Esophagus squamous epithelium (tissue), 5 donors: ENCODE measurements at places on chromosomes 6 and 20.

DNA sequence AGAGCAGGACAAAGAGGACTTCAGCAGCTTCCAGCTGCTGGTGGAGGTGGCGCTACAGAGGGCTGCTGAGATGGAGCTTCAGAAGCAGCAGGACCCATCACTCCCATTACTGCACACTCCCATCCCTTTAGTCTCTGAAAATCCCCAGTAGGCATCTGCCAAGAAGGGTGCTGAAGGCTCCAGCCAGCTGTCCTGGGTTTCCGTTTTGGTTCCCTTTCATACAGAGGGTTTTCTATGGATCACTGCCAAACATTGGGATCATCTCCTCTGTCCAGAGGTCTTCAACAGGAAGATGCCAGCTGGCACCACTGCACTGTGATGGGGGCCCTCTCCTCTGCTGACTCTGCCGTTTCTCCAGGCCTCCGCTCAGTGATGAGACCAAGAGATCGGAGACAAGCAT is 14.3 kb upstream of the RAB5IF start:
- no peak for DNase-seq

- no peak for DNase-seq
These were observed 32.1 kb upstream of the COL21A1 start for GRCh38 chr6:56279331-56280080.

DNA sequence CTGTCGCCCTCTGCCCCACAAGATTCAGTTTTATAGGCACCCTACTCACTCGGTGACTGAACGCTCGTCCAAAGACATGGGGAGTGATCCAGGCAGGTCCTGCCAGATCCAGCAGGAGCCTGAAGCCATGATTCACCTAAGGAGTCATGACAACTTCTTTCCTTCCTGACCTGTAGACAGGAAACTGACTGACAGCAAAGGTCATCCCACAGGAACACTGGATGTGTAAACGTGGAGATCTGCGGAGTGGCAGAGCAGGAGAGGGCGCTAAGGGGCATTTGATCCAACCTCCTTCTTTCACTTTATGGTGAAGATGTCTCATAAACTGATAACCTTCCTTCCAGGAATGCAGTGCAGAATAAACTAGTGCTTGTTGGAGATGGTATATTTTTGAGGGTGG is 192.2 kb downstream of the GJA10 start:
- no peak for DNase-seq

GRCh38 chr20:45282700-45283550 is 23.7 kb upstream of the RBPJL start:
- no peak for DNase-seq

- DNase-seq, result no peak
These were observed 62.6 kb downstream of the GINS1 start for GRCh38 chr20:25470045-25470444.

DNA sequence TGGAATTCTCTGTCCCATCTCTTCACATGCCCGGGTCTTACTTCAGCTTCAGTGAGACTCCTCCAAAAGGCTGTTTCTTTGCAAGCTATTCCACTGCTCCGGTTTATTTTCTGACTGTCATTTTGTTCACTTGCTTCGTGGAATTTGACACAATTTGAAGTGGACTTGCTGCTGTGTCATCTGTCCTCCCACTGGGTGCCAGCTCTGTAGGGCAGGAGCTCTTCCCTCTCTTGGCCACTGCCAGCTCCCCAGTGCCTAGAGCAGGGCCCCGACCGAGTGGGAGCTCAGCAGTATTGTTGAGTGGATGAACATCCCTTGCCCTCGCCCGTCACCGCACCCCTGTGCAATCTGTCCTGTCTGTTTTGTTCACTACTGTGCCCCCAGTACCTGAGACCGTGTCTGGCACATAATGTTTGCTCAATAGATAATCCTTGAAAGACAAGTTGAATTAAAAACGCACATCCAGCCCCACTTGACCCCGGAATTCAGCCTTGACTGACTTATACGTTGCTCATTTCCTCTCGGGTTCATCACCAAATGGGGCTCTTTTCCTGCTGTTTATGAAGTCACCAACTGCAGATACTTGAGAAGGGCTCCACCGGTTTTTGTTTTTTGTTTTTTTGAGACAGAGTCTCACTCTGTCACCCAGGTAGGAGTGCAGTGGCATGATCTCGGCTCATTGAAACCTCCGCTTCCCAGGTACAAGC is 170.3 kb upstream of the KCNG1 start:
- no peak for DNase-seq

- no peak for DNase-seq
These were observed 454.7 kb downstream of the TFAP2B start for GRCh38 chr6:51273228-51273961.

- no peak for DNase-seq
These were observed 231.1 kb downstream of the SOX4 start for GRCh38 chr6:21824431-21825177.

DNA sequence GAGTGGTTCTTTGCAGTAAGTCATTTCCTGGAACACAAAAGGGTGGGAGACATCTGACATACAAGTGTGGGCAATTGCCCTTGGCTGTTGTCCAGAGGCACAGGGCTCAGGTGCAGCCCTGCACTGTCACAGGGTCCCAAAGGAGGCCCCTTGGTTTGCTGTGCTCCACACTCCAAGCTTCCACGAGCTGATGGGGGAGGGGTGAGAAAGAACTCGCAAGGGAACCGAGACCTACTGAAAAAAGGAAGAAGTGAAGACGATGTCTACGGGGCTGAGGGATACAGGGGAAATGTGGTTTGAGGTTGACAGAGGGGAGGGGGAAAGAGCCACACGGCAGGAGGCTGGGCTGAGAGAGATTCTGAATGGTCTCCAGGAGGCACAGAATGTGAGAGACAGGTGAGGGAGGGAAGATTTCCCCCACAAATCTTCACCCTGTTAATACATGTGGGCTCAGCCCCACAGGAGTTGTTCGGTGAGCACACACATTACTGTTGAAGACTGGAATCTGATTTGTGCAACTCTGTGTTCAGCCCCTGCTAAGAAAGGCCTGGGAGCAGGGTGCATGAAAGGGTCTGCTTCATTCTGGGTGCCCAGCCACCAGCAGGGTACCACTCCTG is 123.4 kb downstream of the LY86 start:
- DNase-seq, result no peak

GRCh38 chr6:26118999-26119398 is 31.8 kb downstream of the HFE start:
- DNase-seq, result no peak

DNA sequence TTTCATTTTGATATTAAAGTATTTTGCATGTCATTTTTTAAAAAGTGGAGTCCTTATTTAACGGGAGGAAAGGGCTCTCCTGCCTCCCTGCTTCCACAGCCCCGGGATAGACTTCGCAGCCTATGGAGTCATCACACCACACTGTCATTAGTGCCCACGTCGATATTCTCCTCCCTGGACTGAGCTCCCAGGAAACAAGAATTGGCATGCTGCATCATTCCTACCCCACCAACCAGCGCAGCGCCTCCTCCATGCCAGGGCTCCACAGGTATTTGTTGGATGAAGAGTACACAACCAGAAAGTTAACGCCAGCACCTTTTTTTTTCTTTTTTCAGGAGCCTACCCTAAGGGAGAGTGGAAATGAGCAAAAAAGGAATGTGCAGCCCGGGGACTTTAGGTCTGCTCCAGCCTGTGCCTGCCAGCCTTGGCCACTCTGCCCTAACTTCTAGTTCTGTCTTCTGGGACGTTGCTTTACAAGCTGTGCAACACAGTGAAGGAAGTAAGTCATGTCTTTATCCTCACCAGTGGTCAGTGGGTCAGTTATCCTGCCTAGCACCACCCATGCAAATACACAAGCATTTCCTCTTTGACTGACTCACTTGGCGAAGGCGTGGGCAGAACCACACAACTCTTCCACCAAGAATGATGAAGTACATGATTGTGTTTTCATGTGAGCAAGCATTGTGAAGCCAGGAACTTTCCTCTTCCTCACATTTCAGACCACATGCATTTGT is 180.7 kb upstream of the UST start:
- no peak for DNase-seq

DNA sequence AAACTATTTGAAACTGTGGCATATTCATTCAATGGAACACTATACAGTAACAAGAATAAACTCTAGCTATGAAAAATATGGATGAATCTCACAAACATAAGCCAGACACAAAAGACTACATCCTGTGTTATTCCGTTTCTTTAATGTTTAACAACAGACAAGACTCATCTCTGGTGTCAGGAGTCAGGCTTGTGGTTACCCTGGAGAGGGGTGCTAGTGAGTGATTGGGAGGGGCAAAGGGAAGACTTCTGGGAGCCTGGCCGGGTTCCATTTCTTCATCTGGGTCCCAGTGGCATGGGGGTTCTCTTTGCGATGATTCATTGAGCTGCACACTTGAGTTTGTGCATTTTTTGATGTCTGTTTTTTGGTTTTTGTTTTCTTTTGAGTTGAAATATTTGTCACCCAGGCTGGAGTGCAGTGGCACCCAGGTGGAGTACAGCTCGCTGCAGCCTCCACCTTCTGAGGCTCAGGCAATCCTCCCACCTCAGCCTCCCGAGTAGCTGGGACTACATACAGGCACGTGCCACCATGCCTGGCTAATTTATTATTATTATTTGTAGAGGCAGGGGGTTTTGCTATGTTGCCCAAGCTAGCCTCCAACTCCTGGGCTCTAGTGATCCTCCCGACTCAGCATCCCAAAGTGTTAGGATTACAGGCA is 21.2 kb upstream of the TTPAL start:
- no peak for DNase-seq

GRCh38 chr6:21263531-21264287 is 329.8 kb upstream of the SOX4 start:
- no peak for DNase-seq

GRCh38 chr6:113909224-113909856 is 52.2 kb downstream of the MARCKS start:
- no peak for DNase-seq

DNA sequence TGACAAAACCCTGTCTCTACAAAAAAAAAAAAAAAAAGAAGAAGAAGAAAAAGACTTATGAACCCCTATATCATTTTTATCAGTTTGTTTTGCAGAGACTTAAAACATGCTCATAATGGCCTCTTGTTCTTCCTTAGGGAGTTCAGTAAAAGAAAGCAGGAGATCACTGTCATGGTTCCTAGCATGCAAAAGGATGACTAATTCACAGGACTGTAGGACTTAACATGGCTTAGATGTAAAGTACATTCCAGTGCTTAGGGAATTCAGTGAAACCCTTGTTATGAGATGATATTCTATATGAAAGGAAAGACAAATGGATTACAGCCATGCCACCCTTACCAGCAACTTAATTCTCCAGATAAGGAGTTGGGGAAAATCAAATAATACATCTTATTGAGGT is 29.5 kb downstream of the EEF1A1 start:
- DNase-seq, result no peak

DNA sequence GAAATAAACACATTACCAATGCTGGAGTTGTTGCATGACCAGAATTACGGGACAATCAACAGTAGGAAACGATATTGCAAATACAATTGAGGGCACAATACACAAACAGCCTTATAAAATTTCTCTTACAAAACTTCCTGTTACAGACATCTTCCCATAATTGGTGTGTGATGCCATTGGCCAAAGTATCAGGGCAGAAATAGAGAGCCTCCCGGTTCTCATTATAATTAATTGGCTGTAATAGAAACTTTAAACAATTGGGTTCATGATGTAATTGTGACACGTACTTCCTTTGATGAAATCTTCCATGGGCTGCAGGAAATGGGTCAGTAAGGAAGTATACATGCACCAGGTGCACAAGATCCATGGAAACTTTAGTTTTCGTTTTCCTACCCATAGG is 40.3 kb upstream of the RALGAPA2 start:
- DNase-seq, result no peak

GRCh38 chr20:45097485-45098102 is 3.3 kb downstream of the KCNS1 start:
- DNase-seq, result no peak

- no peak for DNase-seq
These were observed 136.8 kb upstream of the TCF21 start for GRCh38 chr6:133752129-133752528.

- no peak for DNase-seq
These were observed 34.2 kb downstream of the FOXQ1 start for GRCh38 chr6:1346101-1346500.

DNA sequence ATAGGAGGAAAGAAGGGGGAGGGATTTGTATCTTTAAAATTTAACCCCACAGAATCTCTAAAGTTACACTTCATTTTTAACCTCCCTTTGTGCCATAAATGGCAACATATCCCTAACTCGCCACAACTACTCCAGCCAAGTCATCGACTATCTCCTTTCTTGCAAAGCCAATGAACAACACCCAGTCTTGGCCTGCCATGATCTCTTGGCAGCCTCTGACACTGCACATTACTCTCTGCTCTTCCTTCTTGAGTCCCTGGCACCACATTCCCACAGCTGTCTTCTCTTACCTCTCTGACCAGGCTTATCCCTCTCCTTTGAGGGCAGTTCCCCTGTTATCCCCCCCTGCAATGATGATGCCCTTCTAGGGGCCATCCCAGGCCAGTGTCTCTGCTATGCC is 42.5 kb downstream of the MBOAT1 start:
- DNase-seq, result no peak

DNA sequence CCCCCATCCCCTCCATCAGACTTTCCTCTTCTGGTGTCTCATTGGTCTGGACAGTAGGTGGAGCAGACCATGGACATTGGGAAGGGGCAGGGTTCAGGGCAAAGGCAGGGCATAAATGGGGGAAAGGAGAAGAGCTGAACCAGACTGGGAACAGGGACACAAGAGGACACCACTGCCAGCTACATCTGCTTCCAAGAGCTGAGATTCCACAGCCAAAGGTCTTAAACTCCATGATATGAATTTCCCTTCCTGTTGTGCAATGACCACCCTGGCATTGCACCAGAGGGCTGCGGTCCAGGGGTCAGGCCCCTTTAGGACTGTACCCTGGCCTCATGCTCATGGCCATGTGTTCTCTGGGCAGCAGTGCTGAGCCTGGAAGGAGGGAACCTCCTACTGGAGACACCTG is 137.9 kb downstream of the MAFB start:
- DNase-seq, result no peak

DNA sequence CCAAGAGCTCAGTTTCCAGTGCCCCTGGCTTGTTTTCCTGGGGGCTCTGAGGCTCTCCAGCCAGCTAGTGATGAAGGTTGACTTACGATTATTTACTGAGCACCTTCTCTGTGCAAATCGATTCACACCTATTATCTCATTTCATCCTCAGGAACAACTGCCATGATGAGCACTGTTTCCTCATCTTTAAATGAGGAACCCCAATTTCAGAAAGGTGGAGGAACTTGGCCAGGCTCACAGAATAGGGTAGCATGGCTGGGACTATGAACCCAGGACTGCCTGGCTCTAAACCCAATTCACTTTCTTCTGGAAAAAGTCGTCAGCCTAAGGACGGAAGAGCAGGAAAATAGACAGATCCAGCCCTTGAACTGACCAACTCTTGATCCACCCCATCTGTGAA is 3.5 kb upstream of the BPI start:
- DNase-seq, result no peak

- DNase-seq, result no peak
These were observed 44.7 kb downstream of the NR2E1 start for GRCh38 chr6:108210556-108210955.

DNA sequence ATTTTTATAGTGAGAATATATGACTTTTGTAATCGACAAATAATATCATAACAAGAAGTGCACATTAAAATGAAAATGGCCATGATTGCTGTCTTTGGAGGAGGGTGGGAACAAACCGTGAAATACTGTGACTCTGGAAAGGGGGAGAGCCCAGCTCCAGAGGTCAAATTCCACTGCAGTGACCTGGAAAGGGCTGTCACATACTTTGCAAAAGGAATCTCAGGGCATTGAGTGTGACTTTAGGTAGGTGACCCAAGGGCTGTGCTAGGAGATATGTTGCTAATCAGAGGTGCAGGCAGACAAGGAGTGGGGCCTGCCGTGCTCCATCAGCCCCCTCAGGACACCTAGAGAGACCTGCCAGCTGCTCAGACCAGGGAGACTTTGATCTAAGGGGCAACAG is 28.1 kb upstream of the BMP7 start:
- DNase-seq, result no peak
